Fibroblast of pulmonary artery (primary cell): ENCODE measurements at places on chromosomes 7 and 10.
A peak's percentile ranks its signal among the peaks of the same experiment; 100 is the strongest.

- DNase-seq, result no peak
Measured at GRCh38 chr10:126218778-126219649, 169.3 kb downstream of the ADAM12 start.

DNA sequence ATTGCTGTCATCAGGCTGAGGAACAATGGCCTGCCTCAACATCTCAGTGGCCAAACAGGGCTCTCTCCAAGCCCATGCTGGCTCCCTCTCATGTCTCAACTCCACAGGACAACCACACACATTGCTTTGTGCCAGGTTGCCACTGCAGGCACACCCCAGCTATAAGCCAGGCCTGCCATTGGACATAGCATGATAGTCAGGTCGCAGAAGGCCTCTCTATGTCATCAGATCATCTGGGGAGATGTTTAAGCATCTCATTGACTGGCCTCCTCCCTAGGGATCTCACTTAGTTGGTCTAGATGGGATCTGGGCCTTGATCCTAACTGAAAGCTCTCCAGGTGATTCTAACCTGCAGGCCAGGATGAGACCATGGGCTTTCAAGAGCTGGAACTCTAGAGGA, 257.2 kb downstream of the GRID1 start:
- DNase-seq, result no peak

DNA sequence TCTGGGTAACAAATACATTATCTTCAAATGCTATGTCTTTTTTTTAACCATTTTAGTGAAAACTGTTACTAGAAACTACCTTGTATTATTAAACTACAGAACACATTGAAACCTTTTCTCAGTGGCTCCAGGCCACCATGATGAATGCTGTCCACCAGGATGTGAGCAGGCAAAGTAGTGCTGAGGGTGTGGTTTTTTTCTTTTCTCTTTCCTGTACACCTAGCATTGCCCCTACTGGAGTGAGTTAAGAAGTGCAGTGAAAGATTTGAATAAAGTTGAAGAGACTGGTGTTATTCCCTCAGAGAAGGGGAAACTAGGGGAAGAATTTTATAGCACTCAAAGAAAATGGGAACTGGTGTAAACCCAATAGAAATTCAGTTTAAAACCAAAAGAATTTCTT, 120.0 kb upstream of the SAMD8 start:
- peak; percentile 26 for DNase-seq

DNA sequence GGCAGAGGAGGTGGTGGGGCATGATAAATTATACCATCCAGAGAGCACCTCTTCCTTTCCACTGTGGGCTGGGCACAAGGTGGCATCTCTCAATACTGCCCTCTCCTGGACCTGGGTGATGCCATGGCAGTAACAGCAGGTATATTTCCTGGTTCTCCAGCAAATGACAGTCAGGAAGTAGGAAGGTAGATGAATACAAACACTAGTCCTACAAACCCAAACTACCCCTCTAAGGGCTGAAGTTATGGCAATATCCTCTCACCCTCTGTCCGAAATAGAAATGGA, 1004.9 kb downstream of the KCNMA1 start:
- DNase-seq, result peak; percentile 1

- DNase-seq, result peak; percentile 48
Measured at GRCh38 chr7:30027065-30027456, 559 bp upstream of the FKBP14 start.

GRCh38 chr7:144907577-144907976, 71.7 kb upstream of the TPK1 start:
- no peak for DNase-seq

DNA sequence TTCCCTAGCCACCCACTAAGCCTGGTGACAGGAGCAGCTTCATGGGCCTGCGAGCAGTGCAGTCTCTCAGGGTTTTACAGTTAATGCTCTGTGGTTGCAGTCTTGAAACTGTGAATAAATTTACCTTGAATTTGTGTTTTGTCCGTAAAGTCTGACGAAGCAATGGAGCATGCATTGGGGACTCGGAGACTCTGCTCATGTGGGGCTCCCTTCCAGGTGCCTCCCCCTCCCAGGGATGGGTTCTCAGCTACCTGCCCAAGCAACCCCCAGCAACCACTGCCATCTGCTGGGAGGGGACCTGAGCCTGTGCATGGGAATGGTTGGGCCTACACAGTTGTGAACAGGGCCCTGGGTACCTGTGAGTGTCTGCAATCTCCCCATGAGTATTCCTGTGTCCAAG, 36.3 kb upstream of the IKZF1 start:
- no peak for DNase-seq

DNA sequence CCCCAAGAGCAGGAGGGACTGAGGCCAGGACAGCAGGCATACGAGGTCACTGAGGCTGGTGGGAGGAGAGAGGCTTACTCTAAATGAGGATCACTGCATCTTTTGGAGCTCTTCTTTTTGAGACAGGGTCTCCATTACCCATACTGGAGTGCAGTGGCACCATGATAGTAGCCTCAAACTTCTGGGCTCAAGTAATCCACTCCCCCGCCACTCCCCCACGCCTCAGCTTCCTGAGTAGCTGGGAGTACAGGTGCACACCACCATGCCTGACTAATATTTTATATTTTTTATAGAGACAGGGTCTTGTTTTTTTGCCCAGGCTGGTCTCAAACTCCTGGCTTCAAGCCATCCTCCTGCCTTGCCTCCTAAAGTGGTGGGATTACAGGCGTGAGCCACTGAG, 25.8 kb downstream of the OGDH start:
- no peak for DNase-seq

GRCh38 chr10:80137920-80138319, 5.4 kb downstream of the PLAC9 start:
- DNase-seq, result no peak

DNA sequence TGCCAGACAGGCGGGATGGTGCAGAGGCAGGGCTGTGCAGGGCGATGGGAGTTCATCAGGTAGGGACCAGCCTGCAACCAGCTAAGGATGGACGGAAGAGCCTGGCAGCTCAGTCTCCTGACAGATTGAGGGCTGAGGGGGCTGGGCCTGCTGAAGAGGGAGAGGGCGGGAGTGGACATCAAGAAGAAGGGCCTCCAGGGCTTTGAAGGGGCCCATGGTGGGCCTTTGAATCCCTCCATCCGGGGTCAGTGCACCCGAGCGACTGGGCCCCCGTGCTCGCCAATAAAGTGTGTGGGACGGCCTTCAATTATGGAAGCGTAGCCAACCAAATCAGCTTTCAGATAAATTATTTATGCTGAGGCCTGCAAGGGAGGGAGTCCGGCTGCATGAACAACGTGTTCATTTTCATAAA, 431.2 kb downstream of the RPS24 start:
- no peak for DNase-seq

GRCh38 chr7:39413636-39414223, 152.5 kb upstream of the YAE1 start:
- DNase-seq, result no peak

DNA sequence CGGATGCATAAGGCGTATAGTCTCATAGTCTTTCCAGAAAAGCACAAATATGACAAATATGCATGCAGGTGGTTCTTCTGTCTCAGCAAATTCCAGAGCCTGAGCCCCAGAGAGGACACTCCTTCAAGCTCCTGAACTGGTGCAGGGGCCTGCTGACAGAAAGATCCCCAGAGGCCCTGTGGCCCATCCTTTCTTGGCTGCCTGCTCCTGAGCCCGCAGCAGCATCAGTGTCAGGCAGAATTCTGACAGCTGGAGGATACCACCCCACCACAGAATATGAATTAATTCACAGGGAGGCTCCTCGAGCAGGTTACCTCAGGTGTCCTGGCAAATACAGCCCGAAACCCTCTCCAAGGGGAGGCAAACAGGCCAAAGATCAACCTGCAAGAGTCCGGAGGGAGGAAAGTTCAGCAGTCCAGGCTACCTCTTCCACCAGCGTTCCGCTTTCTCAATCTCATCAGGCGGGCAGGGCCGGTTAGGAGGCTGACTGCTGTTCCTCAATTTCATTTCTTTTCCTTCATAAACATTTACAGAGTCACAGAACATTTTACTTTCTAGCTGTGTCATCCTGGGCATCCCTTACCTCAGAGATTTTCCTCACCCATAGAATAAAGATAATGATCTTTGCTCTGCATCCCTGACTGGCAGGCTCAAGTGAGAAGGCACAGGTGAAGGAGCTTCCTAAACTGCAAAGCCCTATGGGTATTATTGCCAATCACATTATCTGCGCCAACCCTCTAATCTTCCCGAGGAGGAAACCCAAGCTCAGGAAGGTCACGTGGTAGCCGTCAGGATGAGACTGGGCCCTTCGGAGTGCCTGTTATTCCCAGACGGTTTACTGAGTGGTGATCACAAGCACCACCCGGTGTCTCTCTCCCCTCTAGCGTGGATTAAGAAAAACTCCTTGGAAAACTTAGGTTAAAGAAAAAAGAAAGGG, 1.4 kb downstream of the DNAJB12 start:
- peak; percentile 48 for DNase-seq

- no peak for DNase-seq
Measured at GRCh38 chr10:112232670-112233069, 49.1 kb upstream of the GPAM start.

DNA sequence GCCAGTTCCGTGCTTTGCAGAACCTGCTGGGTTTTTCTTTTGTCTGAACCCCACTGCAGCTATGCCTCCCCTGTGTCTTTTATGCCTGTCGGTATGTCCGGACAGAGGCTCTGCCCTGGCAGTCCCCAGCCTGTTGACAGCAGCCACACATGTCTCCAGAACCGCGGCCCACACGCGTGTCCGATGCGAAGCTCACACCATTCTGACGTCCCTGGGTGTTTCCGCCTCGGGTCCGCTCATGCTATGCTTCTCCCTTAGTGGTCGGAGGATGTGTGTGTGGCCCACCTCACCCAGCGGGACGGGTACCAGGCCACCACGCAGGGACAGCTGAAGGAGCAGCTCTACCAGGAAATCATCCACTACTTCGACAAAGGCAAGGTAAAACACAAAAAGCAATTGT, 164.6 kb upstream of the NPS start:
- DNase-seq, result no peak

DNA sequence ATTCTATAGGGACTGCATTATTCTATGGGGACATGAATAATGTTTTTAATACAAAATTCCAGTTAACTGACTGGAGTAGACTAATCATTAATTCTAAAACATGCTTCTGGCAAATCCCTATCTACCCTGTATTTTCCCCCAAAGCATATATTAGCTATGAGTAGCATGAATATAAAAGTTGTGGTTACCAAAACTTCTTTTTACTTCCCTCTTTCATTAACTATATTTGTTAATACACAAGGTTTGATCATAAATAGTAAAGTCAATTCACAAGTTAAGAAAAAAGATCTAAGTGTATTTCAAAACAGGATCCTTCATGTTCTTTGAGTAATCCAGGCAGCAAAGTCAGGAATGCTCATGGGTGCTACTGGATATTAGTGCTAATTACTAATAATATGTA, 2.9 kb upstream of the RALA start:
- DNase-seq, result no peak

- no peak for DNase-seq
Measured at GRCh38 chr7:159126311-159127260, 18.1 kb downstream of the VIPR2 start.

GRCh38 chr10:46273506-46274477, 13.0 kb upstream of the ANTXRL start:
- DNase-seq, result no peak

DNA sequence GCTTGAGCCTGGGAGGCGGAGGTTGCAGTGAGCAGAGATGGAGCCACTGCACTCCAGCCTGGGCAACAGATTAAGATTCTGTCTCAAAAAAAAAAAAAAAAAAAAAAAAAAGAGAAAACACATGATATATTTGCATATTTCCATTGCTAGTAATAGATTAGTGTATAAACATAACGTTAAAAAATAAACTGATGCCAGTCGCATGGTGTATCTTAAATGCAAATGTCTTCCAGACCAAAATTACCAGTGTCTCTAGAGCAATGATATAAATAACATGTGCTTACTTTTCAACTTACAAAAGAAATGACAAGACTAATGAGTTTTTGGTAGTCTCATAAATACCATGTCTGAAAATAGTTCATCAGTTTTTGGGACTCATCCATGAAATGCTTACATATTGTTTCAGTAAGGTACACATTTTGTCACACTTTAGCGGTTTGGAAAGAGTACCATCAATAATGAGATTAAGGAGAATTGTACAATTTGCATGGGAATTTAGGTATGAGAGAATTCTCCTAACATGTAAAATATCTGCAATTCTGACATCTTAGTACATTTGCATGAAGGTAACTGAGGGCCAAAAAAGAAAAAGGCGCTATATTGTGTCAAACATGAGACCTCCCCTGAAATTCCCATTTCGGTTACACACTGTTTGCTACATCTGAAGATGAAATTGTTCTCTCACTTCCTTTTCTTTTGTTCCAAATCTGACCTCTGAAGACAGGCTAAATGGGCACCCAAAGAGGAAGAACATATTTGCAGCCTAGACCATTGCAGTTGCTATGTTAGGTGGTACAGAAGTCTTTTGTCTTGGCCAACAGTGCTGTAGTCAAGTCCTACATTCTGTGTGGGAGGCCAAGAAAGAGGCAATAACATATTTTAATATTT, 51.5 kb upstream of the PIP4K2A start:
- no peak for DNase-seq

- peak; percentile 24 for DNase-seq
Measured at GRCh38 chr7:93030605-93031225, 87.1 kb downstream of the SAMD9 start.

DNA sequence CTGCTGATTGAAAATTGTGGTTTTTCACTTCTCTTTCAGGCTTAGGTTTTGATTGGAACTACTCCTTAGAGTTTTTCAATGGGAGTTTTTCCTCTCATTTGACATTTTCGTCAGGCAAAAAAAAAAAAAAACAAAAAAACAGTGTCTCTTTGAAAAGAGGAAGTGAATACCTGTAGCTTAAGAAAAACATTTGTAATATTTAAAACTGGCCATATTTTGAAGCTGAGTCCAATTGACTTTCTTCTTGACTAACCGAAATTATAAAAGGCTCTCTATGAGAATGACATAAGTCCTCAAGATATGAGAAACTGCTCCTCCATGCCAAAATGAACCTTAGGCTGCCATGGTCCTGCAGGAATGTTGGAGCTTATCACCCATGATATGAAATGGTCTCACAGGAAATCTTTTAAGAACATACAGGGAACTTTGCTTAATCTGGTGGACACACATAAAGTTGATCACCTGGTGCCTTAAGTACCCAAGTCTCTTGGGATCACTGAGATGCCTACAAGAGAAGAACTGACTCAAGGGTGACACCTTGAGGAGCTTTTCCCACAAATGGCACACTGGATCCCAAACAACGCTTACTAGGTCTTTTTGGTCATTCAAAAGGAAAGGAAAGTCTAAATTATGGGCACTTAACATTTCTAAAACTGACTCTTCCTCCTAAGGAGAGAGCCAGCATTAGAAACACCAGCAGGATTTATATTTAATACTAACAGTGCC, 263.4 kb downstream of the CDC14C start:
- no peak for DNase-seq

- DNase-seq, result no peak
Measured at GRCh38 chr10:132708936-132709335, 77.0 kb downstream of the NKX6-2 start.

GRCh38 chr7:138554674-138555073, 94.6 kb downstream of the TRIM24 start:
- no peak for DNase-seq
